Fibroblast of skin of right quadriceps (primary cell): ENCODE measurements at places on chromosomes 5 and 9.

- no peak for DNase-seq
Observed at GRCh38 chr9:109996936-109997580, 210.9 kb downstream of the C9orf152 start.

DNA sequence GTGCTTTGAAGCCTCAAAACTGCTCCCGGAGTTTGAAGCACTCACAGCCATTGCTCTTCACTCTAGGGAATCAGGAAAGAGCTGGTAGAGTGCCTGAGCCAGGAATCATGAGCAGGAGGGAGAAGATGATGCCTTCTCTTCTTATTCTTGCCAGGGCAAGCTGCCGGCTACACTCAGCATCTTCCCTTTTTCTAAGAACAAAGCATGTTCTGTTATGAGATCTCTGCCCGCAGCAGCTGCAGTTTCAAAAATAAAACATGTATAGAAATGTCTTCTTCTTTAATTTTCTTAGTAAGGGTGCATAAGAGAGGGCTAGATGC lies 57.9 kb upstream of the RICTOR start:
- no peak for DNase-seq

- DNase-seq = no peak
Observed at GRCh38 chr9:95840074-95840473, 35.4 kb upstream of the ERCC6L2 start.

DNA sequence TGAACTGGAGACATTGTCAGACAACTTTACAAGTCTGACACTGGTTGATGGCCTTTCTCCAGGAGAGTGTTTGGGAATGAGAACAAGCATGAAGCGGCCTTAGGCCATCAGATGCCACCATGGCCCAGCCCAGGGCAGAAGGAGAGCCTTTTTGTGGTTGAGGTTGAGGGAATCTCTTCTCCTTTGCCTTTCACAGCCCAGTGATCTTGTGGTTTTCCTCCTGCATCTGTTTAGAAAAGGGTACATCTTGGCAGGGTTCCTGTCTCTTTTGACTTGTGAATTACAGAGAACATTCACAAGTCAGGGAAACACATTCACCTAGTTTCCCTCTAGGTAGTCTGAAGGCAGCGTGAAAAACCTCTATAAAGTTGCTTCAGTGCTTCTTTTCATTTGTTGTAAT lies 27.5 kb downstream of the DMRT2 start:
- no peak for DNase-seq

GRCh38 chr9:121556580-121556979 lies 56.9 kb upstream of the GGTA1 start:
- peak; percentile 99 for DNase-seq

DNA sequence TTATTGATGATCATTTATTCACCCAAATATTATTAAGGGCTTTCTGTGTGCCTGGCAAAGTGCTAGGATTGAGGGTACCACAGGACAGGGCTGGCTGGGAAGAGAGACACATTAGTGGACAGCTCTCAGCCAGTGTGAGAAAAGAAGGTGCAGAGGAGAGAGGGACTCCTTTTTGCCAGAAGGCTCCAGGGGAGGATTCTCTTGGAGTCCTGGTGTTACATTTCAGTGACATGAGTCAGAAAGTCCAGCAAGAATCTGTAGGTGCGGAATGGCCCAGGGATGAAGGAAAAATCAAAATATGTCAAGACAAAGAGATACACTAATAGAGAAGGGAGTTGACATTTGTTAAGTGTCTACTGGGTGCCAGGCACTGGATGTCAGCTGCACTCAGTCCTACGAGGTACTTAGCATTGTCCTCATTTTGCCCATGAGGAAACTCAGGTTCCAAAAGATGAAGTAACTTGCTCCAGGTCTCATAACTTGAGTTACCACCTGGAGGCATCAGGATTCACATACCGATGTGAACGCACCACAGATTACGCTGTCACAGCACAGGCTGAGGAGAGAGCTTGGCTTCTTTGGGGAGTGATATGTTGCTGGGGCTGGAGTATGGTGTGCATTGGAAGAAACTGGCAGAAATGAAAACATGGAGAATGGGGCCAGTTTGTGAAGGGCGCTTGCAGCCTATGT lies 60.5 kb downstream of the RASGRF2 start:
- no peak for DNase-seq

DNA sequence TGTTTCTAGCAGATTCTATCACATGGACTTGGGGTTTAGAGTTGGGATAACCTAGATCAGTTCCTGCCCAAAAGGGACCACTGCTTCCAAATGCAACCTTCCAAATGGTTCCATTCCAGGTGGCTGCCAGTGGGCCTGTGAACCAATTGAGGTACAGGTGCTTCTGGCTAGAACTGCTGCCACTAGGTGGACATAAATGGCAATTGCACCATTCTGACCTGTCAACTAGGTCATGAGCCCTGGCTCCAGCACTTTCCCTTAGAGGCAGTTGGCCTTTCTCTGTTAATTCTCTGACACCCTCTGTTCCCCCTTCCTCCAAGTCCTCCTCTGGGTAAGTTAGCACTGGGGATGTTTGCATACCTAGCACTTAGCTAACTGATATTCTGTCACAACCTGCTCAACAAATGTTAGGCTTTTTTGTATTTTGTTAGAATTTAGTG lies 16.6 kb upstream of the HEMGN start:
- no peak for DNase-seq

DNA sequence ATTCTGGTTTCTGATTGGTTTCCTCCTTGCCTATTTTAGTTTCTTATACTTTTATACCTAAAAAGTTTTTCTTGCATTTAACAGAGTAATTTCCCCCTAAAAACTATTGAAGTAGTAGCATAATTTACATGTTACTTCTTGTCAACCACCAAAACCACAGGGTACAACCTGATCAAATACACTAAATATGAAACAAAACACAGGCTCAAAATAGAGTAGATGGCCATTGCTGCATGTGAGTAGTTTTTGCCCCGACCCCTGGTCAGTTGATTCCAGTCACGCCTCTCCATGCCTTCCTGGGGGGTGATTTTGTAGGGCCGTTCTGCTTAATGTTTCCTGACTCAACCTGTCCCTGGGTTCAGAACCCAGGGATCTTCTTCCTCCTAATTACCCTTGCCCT lies 101.8 kb downstream of the TLE4 start:
- no peak for DNase-seq

GRCh38 chr5:156836846-156837245 lies 13.2 kb upstream of the PPP1R2B start:
- no peak for DNase-seq

- peak; percentile 48 for DNase-seq
Observed at GRCh38 chr5:179343719-179344430, 1.4 kb downstream of the ADAMTS2 start.

GRCh38 chr9:15944341-15944740 lies 391.5 kb downstream of the CCDC171 start:
- peak; percentile 63 for DNase-seq

GRCh38 chr9:131587331-131587730 lies 42.0 kb downstream of the PRRT1B start:
- no peak for DNase-seq

DNA sequence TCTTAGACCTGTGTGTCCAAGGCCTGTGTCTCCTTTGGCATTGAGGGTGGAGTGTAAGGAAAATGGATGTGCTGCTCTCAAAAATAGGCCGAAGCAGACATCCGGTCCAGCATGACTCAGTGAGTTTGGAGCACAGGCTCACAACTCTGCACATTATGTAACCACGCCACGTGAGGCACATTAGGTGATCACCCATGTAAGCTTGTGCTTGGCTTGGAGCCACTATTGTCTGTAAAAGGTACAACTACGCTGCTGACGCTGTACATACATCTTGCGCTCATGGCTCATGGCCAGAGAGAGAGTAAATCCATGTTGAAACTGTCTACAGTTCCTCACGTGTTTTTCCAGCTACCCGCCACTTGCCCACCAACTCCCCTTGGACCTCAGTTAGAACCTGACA lies 177.5 kb downstream of the PDE4D start:
- DNase-seq = no peak

GRCh38 chr9:131422241-131422792 lies 28.4 kb downstream of the PRRC2B start:
- DNase-seq = no peak

GRCh38 chr9:89811356-89811755 lies 206.5 kb downstream of the GADD45G start:
- no peak for DNase-seq

DNA sequence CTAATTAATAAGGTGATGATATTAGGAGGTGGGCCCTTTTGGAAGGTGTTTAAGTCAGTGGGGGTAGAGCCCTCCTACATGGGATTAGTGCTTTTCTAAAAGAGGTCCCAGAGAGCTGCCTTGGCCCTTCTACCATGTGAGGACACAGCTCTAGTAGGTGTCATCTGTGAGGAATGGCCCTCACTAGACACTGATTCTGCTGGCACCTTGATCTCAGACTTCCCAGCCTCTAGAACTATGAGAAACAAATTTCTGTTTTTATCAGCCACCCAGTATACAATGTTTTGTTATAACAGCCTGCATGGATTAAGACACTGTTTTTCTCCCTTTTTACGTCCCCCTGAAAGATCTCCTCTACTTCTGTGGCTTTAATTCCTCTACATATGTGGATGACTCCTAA lies 31.6 kb downstream of the ACER2 start:
- no peak for DNase-seq

- DNase-seq = no peak
Observed at GRCh38 chr5:8020861-8021514, 152.0 kb downstream of the MTRR start.

DNA sequence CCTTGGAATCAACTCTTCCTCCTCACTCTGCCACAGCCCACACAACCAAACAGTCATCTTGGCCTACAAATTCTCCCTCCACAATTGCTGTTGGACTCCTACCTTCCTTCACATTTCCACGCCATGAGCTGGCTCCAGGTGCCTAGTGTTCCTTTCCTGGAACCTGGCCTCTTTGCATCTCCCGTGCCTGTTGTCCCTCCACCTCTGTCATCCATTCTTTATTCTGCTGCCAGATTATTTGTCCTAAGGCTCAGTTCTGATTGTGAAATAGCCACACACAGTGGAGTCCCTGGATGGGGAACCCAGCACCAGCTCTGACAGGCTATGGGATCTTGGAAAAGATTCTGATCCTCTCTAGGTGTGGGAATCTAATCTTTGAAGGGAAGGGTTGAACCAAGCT lies 109.1 kb upstream of the ANKH start:
- no peak for DNase-seq

- peak; percentile 33 for DNase-seq
Observed at GRCh38 chr9:131478421-131478868, 24.3 kb upstream of the POMT1 start.

GRCh38 chr5:31119938-31120641 lies 73.4 kb upstream of the CDH6 start:
- no peak for DNase-seq

DNA sequence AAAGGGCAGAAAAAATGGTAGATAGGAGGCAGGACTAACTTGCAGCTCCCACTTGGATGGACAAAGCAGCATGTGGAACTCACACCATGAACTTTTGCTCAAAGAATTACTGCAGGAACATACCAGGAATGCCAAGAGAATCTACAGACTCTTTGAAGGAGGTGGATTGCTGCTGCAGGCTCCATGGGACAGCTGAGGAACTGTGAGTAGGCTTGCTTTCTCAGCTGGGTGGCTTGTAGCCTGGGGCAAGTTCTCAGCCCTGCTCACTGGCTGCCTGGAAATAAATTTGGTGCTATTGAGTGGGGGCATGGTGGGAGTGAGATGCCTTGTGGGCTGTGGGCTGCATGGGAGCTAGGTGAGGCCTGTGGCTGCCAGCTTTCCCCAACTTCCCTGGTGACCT lies 574.5 kb downstream of the PRELID2 start:
- DNase-seq = no peak

GRCh38 chr9:71830929-71831328 lies 62.6 kb upstream of the CEMIP2 start:
- no peak for DNase-seq

GRCh38 chr9:128886211-128886891 lies 4.4 kb downstream of the LRRC8A start:
- no peak for DNase-seq
